ENCODE measurements at places on chromosomes 6 and 20. TPM values are rescaled to one million over a fixed set of nuclear protein-coding genes. Genes with fewer than 3 reads are reported as not detected.

GRCh38 chr20:64102647-64103354 is 4.6 kb downstream of the NPBWR2 start:
- H3K36me3 ChIP-seq: no peaks in the 10 kb centered on the region
- no peak overlapping the region for H3K27ac ChIP-seq
- no peak for DNase-seq

DNA sequence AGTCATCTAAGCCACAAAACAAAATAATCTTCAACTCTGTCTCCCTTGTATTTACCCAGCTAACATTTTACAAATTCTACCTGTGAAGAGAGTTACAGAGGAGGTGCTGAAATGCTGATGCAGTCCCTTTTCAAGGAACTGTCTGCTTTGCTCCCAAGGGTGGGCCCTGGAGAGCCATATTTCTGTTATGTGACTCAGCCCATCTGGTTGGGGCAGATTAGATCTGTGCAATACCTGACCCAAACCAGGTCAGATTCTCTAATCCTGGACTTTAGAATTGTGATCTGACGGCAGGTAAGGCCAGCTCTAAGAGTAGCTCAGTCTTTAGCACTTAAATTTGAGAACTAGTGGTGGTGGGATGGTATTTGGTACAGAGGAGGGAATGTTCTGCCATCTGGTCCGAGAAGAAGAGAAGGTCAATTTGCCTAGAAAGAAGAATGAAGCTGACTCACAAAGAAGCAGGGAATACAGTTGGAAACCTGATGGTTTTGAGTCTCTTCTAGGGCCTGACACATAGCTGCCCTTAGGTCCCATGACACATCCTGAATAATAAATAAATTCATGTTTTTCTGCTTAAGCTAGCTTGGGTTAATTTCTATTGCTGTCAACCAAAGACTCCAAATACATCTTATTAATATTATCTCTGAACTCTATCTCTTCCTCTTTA is 8.1 kb downstream of the ZNF311 start:
- H3K27me3 ChIP-seq: no peaks in the 10 kb centered on the region
- H3K27ac ChIP-seq: no peak overlapping the region
- no peak for DNase-seq
- H3K4me3 ChIP-seq: no peak overlapping the region

- H3K27ac ChIP-seq: no peak overlapping the region
- H3K4me3 ChIP-seq: no peak overlapping the region
- H3K27me3 ChIP-seq: no peaks in the 10 kb centered on the region
Observed at GRCh38 chr6:100171533-100172321, 177.7 kb upstream of the MCHR2 start.

Gene KCTD20
- total RNA-seq: 34.2 TPM

DNA sequence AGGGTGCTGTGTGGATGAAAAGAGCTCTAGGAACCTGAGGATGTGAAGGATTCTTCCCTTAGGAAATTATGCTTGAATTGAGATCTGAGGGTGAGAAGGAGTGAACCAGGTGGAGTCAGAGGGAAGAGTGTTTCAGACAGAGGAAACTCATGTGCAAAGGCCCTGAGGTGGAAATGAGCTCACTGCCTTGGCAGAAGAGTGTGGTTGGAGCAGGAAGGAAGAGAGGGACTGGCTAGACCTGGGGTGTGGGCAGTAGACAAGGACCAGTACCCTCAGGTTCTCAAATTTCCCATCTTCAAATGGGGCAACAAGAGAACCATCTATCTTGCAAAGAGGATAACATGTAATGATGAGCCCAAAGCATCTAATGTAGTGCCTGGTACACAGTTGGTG is 24.0 kb upstream of the GTSF1L start:
- H3K27me3 ChIP-seq: no peaks in the 10 kb centered on the region
- H3K27ac ChIP-seq: peak overlapping the region; percentile 71
- peaks cover 55% of the 10 kb centered on the region for H3K4me1 ChIP-seq
- no peaks in the 10 kb centered on the region for H3K36me3 ChIP-seq
- no peak overlapping the region for H3K4me3 ChIP-seq
- no peak for DNase-seq

Gene CNR1
- not detected for total RNA-seq

DNA sequence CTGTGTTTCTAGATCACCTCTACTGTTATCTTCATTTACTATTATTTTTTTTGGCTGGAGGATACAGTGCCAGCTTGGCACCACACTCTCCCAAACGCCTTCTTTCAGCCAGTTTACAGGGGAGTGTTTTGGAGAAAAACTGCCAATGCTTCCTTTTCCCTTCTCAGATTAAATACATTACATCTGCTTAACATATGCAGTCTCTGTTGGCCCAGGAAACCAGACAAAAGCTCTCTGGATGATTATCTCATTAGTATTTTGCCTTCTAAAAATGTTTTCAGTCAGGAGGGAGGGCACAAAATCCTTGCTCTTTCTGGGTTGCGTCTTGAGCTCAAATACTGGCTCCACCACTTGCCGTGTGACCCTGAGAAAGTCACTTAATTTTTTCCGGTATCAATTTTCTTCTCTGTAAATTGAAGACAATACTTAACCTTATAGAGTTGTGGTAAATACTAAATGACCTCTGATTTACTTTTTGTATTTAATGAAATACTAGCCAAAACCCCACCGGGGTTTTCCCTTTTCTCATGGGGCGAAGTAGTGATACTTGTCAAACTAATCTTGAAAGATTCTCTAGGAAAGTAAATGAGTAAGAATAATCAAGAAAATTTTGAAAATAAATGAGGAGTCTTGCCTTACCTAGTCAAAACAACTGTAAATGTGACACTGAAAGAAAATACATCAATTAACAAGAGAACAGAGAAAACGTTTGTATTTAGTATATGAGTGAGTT is 146.2 kb downstream of the MMS22L start:
- H3K4me3 ChIP-seq: no peak overlapping the region
- H3K27me3 ChIP-seq: no peaks in the 10 kb centered on the region
- H3K4me1 ChIP-seq: no peaks in the 10 kb centered on the region
- no peak overlapping the region for H3K27ac ChIP-seq

Gene ATF6B
- 102 TPM for total RNA-seq

DNA sequence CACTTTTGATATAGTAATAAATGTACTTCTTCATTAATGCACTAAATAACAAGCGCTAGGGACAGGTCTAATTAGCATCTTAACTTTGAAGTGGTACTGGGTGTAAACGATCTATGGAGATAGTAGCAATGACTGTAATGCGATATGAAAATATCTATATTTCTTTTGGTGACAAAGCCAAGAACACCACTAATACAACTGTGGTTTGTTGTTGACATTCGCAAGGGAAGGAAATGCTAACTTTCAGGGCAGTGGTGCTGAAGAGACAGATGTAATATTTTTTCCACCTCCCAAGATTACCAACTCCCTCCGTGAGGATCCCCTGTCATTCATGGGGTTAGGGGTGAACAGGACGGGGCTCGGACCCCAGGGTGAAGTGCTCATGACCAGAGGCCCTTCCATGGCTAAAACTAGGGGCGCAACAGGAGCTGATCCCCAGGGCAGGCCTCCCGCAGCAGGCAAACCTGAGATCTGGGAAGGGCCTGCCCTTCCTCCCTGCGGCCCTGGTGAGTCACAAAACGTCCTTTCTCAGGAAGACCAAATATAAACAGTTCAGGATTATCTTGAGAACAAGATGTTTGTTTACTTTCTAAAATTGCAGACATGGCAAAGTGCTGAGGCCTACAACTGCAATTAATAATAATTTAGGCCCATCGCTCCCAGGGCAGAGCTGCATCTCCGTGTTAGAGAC is 65.0 kb upstream of the TOX2 start:
- DNase-seq: peak; percentile 83
- H3K27ac ChIP-seq: peak overlapping the region; percentile 78
- no peak overlapping the region for H3K4me3 ChIP-seq
- peaks cover 54% of the 10 kb centered on the region for H3K4me1 ChIP-seq
- H3K36me3 ChIP-seq: no peaks in the 10 kb centered on the region

Gene C20orf96
- total RNA-seq: 20.7 TPM

DNA sequence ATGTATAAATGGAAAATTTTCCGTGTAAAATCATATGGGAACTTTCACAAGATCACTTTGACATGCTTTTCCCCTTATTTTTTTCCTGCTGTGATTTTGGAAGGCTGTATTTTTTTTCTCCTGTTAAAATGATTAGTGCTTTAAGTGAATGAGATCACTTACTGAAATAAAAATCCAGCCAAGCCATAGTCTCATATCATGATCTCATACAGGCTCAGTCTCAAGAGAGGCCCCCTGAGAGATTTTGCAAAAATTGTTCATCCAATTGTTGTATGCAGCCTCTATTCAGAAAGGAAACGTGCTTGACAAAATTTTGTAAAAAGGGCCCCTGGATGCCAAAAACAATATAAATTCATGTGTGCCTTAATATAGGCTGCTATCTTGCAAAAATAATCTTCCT is 528.2 kb downstream of the HDGFL1 start:
- no peaks in the 10 kb centered on the region for H3K27me3 ChIP-seq
- H3K36me3 ChIP-seq: no peaks in the 10 kb centered on the region
- DNase-seq: no peak
- no peaks in the 10 kb centered on the region for H3K4me1 ChIP-seq
- no peak overlapping the region for H3K4me3 ChIP-seq

DNA sequence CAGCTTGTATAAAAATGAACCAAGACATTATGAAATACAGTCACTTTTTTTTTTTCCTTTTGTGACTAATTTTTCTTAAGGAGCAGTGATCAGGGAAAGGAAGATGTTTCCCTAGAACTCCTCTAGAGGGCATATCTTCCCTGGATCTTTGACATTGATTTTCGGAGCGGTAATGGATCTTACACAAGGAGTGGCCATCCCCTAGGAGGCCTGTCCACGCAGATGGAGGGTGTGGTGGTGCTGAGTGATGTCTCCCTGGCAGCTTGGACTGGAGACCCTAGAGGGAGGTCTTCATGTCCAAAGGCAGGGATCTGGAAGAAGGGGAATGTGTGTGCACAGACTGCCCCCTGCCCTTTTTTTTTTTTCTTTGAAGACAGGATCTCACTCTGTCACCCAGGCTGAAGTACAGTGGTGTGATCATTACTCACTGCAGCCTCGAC is 7.0 kb upstream of the KIFC1 start:
- no peak overlapping the region for H3K27ac ChIP-seq
- H3K4me3 ChIP-seq: no peak overlapping the region
- H3K4me1 ChIP-seq: no peaks in the 10 kb centered on the region
- H3K36me3 ChIP-seq: no peaks in the 10 kb centered on the region
- no peaks in the 10 kb centered on the region for H3K27me3 ChIP-seq

- H3K4me3 ChIP-seq: peak overlapping the region; percentile 72
- no peak for DNase-seq
- no peaks in the 10 kb centered on the region for H3K27me3 ChIP-seq
- peaks cover 18% of the 10 kb centered on the region for H3K4me1 ChIP-seq
- no peak overlapping the region for H3K27ac ChIP-seq
Observed at GRCh38 chr20:62406635-62407176, 379 bp downstream of the CABLES2 start.

DNA sequence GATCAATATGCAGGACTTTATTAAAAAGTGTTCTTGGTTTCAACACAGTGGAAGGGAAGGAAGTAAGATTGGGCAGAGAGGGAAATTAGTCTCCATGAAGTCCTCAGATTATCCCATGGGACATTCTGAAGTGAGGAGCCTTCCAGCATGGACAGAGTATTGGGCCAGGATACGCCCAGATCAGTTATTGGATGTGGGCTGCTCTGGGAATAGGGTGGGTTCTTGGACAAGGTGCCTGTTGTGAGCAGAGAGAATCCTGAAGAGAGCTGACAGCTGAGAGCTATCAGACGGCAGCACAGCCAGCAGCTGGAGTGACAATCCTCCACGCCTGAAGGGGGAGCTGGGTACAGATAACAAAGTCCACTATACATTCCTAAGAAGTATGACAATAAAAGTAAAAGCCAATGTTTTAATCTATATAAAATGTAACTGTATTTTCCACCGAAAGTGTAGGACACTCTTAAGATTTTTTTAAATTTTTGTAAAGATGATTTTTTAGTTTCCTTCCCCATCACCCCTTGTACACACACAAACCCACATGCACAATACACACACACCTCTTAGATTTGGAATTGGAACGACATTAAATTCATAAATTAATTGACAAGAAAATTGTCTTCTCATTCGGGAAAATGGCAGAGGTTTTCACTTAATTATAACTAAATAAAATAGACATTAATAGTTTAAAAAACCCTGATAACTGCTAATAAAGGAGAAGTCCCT is 107.8 kb downstream of the FBXO5 start:
- no peaks in the 10 kb centered on the region for H3K36me3 ChIP-seq
- DNase-seq: no peak
- no peak overlapping the region for H3K4me3 ChIP-seq
- H3K27me3 ChIP-seq: no peaks in the 10 kb centered on the region

Gene TBXT
- not detected for total RNA-seq

- H3K4me1 ChIP-seq: peaks cover 22% of the 10 kb centered on the region
- H3K36me3 ChIP-seq: no peaks in the 10 kb centered on the region
- no peak for DNase-seq
- no peak overlapping the region for H3K4me3 ChIP-seq
- H3K27me3 ChIP-seq: no peaks in the 10 kb centered on the region
Observed at GRCh38 chr6:109302176-109302575, 80.1 kb downstream of the CD164 start.

- H3K36me3 ChIP-seq: no peaks in the 10 kb centered on the region
- no peak for DNase-seq
Observed at GRCh38 chr6:68826501-68826900, 191.4 kb downstream of the ADGRB3 start.

- no peak for DNase-seq
- H3K36me3 ChIP-seq: no peaks in the 10 kb centered on the region
- no peak overlapping the region for H3K27ac ChIP-seq
- H3K4me1 ChIP-seq: peaks cover 9% of the 10 kb centered on the region
- no peaks in the 10 kb centered on the region for H3K27me3 ChIP-seq
- no peak overlapping the region for H3K4me3 ChIP-seq
Observed at GRCh38 chr6:89984926-89985750, 90.9 kb downstream of the GJA10 start.

Gene CAPN11
- not detected for total RNA-seq

Gene SMLR1
- total RNA-seq: not detected
